ENCODE measurements at places on chromosomes 5 and 9. TPM values are rescaled to one million over a fixed set of nuclear protein-coding genes. Genes with fewer than 3 reads are reported as not detected.

- DNase-seq: no peak
Measured at GRCh38 chr5:152465140-152465539, 60.1 kb upstream of the NMUR2 start.

- DNase-seq: no peak
Measured at GRCh38 chr5:54454602-54455001, 897 bp upstream of the HSPB3 start.

DNA sequence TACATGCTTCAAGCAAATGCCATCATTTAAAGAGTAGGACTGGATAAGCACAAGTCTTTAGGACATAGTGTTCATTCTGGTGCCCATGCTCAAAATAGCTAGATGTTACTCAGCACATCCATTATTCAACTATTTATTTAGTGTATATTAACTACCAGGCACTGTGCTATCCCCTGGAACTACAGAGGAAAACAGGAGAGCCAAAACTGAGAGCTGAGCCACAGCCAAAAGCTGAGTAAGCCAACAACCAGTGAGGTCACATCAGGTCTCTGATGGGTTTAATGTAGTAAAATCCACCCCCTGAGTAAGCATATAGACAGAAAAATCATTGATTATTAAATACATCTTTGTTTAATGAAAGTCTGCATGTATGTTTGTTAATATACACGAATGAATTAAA lies 469.3 kb upstream of the DMAC1 start:
- DNase-seq: no peak

GRCh38 chr9:74735761-74736160 lies 152.0 kb downstream of the TRPM6 start:
- no peak for DNase-seq

- DNase-seq: no peak
Measured at GRCh38 chr9:113558632-113559502, 95.3 kb downstream of the RGS3 start.

GRCh38 chr9:120946259-120946658 lies 19.7 kb upstream of the TRAF1 start:
- no peak for DNase-seq

GRCh38 chr5:140550147-140551079 lies 3.0 kb downstream of the EIF4EBP3 start:
- no peak for DNase-seq

GRCh38 chr5:67516948-67517565 lies 320.5 kb upstream of the CD180 start:
- no peak for DNase-seq

DNA sequence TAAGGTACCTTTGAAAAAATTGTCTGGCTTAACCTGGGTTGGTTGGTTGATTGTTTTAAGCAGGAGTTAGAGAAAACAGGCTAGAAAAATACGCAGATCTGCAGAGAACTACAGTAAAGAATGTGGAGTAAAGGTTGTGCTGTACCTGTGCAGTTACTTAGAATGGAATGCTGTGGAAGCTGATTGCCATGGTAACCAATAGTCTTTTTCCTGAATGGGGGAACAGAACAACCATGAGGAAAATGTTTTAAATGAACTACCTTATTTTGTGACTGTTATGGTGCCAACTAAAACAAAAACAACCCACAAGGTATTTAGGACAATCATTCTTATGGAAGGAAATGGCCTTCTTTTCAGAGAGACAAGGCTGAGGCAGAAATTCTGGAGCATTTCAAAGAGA lies 4.8 kb upstream of the HOMER1 start:
- DNase-seq: no peak

- peak; percentile 9 for DNase-seq
Measured at GRCh38 chr9:72006501-72006900, 53.9 kb downstream of the C9orf57 start.

- no peak for DNase-seq
Measured at GRCh38 chr9:77839459-77840140, 191.5 kb upstream of the GNA14 start.

- DNase-seq: no peak
Measured at GRCh38 chr9:69497816-69498215, 172.8 kb downstream of the ENTREP1 start.

GRCh38 chr9:134063088-134063570 lies 4.7 kb downstream of the BRD3 start:
- DNase-seq: no peak

- DNase-seq: no peak
Measured at GRCh38 chr9:98547606-98548005, 161.1 kb downstream of the GABBR2 start.

- DNase-seq: no peak
Measured at GRCh38 chr5:14560091-14560595, 21.4 kb upstream of the OTULINL start.

DNA sequence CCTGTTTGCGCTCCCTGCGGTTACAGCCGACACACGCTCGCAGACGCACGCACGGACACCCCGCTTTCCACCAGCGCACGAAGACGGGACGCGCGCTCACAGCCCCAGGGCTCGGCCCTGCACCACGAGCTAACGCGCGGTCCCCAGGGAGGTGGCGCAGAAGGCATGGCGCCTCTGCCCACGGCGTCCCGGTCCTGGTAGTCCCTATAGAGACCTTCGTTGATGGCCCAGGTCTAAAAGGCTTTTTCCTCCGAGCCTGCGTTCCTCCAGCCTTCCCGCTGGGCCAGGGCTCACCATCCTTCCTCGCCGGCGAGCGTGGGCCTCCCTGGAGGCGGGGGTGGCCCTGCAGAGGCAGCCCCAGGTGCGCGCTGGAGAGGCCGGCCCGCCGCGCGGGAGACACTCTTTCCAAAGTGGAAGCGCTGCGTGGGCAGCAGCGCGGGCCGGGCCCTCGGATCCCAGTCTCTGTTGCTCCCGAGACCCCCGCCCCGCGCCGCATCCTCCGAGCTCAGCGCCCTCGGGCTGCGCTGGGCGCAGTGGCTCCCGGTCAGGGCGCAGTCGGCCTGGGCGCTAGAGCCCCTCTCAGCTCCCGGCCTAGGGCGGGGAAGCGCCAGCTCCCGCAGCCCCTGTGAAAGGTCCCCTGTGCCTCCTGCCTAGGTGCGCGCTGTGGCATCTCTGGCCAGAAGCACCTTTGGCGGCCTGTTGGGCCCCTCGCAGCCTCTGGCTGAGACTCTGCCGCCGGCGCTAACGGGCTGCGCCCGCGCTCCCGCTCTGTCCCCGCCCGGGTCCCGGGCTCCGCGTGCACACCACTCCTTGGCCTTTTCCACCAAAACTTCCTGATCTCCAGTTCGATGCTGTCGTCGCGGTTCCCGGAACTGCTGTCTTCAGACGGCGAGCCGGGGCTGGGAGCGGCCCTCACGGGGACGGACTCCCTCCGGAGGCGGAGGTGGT lies 31.9 kb upstream of the FANCC start:
- DNase-seq: no peak

- DNase-seq: no peak
Measured at GRCh38 chr5:61322738-61323725, 9.0 kb upstream of the ZSWIM6 start.

DNA sequence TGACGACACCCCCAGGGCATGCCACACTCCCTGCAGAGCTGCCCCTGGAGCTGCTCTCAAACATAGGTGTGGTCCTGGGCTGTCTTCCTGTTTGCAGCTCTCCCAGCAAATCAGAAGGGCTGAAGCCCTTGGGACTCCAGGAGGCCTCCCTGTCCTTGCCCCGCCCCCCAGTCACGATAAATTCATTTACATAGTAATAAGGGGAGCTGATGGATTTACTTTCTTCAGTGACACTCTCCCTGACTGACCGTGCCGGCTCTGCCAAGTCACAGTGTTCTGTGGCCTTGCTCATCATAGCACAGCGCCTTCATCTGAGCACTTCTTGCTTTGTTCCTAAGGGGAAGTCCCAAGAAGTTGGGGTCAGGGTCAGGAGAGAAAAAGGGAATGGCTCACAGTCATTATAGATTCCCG lies 121.4 kb downstream of the ENC1 start:
- DNase-seq: no peak

DNA sequence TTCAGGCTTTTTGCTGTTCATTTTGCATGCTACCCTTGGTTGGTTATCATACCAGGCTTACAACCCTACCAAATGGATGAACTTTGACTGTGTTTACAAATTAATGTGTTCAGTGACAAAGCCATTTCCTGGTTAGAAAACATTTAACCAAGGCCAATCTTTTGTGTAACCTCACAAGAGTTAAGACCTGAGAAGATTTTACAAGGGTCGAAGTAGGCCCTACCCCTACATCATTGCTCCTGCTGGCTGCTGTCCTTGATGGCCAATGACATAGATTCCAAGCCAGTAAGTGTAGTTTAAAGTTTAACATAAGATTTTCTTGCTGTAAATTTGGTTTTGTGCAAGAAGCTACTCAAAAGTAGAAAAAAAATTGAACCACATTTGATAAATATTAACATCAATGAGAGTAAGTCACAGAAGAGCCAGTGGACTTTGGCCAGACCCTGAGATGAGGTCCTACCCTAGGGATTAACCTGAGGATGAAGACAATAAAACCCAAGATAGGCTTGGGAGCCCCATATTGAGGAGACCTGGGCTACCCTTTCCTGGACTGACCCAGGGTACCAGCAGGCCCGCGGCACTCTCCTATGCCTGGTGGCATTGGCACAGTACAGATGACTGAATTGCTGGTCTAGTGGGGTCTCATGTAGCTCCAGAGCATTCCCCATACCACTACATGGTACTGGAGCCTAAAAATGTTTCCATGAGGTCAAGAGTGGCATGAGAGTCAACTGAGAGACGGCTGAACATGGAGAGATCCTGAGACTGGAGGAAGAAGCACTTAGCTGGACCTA lies 8.3 kb downstream of the C1QTNF3 start:
- DNase-seq: no peak

DNA sequence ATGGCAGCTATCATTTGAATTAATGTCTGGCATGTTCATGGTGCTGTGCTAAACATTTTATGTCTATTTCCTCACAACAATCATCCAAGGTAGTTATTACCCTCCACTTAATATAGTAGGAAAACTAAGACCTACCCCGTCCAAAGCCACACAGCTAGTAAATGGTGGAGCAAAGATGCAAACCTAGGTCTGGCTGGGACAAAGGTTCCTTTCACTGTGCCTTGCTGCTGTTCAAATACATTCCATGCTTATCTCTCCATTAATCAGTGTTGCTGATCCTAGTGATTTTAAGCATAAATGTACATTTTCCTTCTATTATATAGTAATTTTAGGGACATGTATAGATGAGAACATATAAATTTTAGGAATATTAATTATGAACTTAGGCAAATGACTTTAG lies 38.7 kb downstream of the CCDC125 start:
- no peak for DNase-seq

DNA sequence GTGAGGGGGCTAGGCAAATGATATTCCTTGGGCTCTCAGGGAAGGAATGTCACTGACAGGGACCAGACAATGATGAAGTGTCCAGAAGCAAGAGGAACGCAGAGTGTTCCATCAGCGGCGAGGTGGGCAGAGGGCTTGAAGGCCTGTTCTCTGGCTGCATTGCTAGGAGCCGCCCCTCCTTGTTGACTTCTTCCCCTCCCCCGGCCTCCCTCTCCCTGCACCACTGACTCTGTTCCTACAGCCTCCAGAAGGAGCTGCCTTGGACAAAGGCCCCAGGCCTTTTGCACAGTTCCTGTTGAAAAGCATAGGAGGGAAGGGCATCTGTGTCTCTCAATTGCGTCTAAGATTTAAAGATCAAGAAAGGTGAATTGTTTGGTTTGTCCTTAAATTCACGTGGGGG lies 12.4 kb downstream of the TLX3 start:
- DNase-seq: no peak

- no peak for DNase-seq
Measured at GRCh38 chr9:105148328-105149006, 96.0 kb upstream of the SLC44A1 start.

DNA sequence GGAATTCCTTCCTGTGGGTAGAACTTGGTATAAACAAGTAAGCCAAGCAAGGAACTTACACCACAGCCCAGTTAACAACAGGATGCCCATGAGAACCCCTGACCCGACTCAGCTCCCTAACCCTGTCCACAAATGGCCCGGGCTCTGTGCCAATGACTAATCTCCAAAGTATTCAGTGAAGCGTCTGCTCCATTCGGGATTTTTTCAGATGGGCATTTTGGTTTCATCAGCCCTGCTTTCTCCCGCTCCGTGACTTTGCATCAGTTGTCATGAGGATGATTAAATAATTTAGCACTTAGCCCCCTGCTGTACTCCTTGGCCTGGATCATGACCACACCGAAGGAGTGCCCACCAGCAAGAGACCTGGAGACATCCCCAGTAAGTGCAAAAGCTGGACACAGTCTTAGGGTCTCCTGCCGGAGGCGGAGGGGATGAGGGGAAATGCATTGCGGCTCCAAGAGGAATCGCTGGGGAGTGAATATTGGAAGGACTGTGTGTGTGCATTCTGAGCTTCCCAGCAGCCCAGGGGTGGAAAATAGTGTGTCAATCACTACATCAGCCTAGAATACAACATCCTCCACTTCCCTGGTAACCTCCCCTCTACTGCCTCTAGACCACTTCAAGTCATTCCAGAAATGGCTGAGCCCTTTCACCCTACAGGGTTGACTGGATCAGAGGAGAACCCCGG lies 41.4 kb upstream of the DNAH5 start:
- DNase-seq: no peak

DNA sequence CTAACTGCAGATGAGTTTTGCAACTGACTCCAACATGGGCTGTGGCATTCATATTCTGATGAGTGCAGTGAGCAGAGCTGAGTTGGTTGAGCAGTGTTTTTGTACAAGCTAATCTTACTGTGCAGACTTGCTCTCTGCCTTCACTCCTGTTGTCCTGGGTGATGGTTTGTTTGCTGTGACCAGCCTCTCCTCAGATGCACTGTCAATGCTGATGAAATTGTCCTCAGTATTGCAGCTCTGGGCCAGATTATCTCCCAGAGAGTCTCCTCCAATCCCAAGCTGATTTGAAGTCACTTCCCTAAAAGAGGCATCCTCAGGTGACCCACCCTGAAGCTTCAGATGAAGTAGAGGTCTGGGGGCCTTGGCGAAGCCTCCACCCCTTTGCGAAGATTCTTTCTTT lies 581.8 kb downstream of the ACTL7B start:
- DNase-seq: no peak

DNA sequence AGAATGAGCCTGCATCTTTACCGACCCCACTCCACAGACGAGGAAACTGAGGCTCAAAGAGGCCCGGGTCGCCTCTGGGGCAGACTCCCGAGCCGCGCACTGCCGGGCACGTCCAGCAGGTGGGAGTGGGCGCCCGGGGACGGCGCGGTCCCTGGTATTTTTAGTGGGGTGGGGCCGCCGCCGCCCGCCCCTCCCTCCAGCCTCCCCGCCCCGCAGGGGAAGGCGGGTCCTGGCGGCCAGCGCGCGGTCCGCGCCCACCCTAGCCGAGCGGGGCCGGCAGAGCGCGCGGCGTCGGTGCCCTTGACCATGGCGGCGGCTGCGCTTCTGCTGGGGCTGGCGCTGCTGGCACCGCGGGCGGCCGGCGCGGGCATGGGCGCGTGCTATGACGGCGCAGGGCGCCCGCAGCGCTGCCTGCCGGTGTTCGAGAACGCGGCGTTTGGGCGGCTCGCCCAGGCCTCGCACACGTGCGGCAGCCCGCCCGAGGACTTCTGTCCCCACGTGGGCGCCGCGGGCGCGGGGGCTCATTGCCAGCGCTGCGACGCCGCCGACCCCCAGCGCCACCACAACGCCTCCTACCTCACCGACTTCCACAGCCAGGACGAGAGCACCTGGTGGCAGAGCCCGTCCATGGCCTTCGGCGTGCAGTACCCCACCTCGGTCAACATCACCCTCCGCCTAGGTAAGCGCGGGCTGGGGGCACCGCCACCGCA lies at the start of gene LAMC3:
Gene LAMC3, plus strand, starts transcription at position 266 of the 710 bp plus-strand sequence. Its CDS starts 41 bp downstream, at position 307.
- DNase-seq: peak; percentile 50

The GLDC gene
- total RNA-seq: 20.3 TPM

The PTGES gene
- total RNA-seq: 2.5 TPM

The MARCOL gene
- total RNA-seq: not detected

The PNPLA7 gene
- total RNA-seq: 0.89 TPM

The RETREG1 gene
- total RNA-seq: 68.3 TPM

The F12 gene
- total RNA-seq: 1.9 TPM

The IFNA2 gene
- not detected for total RNA-seq

The CCDC192 gene
- total RNA-seq: 0.99 TPM

The ZNF879 gene
- total RNA-seq: 10.2 TPM

The NEUROG1 gene
- not detected for total RNA-seq

The HTR1A gene
- total RNA-seq: 0.99 TPM

Data from spinal cord (tissue), 10 donors.